ENCODE measurements at places on chromosomes 6 and 20.

DNA sequence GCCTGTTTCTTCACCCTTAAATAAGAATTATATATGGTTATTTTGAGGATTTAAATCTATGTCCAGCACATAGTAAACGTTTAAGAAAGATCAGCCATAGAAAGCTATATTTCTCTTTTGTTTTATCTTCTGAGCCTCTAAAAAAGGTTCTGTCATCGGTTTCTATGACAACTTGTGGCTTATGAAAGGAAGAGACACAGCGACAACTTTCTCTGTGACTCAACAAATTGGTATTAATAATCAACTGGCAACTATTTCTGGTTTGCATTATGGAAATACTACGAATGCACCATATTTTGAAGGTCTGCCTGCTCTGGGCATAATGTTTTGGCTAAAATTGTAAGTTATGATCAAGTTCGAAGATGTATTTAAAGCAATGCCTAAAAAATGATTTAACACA, 751.0 kb downstream of the CD109 start:
- no peak for DNase-seq

DNA sequence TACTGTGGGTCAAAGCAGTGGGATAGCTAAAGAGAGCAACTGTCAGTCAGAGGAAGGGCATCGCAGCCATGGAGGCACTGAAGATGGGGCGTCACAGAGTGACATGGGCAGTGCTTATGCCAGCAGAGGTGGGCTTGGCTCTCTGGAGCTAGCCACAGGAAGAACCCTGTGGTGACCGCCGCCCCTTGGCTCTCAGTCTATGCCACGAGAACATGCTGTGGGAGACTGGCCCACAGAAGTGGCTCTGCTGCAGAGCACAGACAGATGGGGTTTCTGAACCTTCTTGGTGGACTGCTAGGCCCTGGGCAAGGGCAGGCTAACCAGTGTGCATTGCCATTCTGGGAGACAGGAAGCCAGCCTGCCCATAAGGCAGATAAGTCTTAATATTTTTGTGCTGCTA, 290.0 kb upstream of the SUPT3H start:
- no peak for DNase-seq

GRCh38 chr6:47633141-47633540, 65.2 kb upstream of the ADGRF4 start:
- DNase-seq: no peak

DNA sequence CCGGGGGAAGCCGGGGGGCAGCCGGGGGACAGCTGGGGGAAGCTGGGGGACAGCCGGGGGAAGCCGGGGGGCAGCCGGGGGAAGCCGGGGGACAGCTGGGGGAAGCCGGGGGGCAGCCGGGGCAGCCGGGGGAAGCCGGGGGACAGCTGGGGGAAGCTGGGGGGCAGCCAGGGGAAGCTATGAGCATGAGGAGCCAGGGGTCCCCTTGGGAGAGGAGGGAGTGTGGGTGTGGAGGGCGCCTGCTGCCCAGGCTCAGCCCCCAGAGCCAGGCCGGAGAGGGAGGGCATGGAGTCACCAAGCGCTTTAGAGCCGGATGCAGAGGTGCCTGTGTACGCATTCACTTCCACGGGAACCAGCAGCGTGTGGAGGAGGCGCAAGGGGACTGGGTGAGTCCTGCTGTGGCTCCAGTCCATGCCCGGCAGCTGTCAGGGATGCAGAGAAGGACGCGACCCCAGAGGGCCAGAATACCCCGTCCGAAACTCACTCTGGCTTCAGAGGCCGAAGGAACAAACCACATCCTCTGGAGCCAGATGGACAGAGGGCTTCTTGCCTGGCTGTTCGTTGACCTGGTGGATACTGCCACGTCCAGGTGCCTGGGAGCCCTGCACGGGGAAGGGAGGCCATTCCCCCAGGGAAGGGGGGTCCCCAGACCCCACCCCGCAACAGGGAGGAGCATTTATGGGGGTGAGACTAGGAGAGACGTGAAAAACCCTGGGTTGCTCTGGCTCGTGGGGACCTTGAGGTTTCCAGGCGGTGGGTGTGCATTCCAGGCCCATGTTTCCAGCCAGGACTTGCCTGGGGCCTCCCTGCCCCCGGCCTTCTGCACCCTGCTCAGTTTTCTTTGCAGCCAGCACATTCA, 26.5 kb upstream of the DACT2 start:
- DNase-seq: no peak

DNA sequence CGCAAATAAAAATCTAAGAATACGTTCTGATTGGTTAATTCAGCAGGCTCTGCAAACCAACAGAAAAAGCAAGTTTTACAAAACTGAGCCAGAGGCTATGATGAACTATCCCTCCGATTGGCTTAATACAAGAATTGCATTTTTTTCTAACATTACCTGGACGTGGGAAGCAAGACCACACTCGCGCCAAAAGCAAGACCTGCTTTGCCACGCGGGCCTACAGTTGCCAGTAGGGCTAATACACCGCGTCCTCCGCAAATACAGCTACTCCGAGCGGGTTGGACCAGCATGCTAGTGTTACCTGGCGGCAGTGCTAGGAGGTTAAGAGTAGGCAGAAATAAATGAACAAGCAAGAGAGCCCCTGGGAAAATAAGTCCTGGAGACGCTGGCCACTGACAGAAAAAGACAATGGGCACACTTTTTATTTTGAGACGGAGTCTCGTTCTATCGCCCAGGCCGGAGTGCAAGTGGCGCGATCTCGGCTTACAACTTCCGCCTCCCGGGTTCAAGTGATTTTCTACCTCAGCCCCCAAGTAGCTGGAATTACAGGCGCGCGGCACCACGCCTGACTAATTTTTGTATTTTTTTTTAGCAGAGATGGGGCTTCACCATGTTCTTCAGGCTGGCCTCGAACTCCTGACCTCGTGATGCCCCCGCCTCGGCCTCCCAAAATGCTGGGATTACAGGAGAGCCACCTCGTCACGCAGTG, 131.9 kb upstream of the BTN3A2 start:
- DNase-seq: no peak

DNA sequence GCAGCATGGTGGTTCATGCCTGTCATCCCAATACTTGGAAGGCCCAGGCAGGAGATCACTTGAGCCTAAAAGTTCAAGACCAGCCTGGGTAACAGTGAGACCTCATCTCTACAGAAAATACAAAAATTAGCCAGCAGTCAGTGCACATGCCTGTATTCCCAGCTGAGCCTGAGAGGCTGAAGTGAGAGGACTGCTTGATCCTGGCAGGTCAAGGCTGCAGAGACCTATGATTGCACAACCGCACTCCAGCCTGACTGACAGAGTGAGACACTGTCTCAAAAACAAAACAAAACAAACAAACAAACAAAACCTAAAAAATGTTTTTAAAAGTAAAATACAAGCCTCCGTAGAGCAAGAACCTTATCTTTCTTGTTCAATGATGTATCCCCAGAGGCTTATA, 6.0 kb downstream of the CEP85L start:
- no peak for DNase-seq

- no peak for DNase-seq
Observed at GRCh38 chr6:147677647-147678046, 169.2 kb downstream of the SAMD5 start.

DNA sequence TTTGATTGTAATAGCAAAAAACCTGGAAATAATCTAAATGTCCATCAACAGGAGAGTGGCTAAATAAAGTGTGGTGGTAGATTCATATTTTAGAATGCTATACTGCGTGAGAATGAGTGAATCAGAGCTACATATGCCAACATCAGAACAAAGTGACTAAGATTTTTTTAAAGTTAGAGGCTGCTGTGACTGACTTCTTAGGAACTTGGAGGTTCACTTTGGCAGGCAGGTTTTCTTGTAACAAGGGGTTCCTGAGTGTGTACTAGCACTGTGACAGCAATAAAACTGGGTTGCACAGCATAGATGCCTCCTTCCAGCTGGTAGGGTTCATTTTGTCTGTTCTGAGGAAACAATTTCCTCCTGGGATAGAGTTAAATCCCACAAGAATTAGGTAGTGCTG, 75.3 kb upstream of the ENPP5 start:
- no peak for DNase-seq

- DNase-seq: no peak
Observed at GRCh38 chr6:63543982-63544381, 28.3 kb upstream of the LOC128125822 start.

GRCh38 chr6:110554441-110554840, 78.0 kb upstream of the SLC22A16 start:
- no peak for DNase-seq

- DNase-seq: no peak
Observed at GRCh38 chr6:46323312-46323965, 152.7 kb upstream of the ENPP5 start.

DNA sequence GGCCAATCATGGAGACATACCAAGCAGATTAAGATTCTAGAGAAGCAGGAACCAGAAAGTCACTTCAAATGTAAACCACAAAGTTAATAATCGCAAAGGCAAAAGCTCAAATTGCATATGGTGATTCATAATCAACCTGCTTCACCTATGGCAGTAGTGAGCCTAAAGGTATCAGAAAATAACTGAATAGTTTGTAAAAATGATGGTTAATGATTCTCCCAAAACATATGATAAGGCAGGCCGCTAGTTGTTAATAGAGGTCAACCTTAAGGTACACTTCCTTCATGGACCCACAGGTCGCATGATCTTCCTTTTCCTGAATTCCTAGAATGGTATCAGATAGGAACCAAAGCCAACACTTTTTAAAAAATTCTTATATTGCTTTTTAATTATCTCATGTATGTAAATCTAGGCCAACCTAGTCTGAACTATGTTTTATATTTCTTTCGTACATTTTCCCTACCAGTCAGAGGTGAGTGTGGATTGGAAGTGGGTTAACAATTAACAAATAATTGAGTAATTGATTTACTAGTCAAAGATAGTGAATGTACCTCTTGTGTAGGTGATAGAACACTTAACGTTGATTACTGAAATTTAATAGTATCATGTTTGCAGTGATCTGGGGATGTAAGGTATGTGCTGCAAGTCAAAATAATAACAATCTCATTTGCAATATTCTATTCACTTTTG, 16.4 kb downstream of the TAAR2 start:
- DNase-seq: no peak

GRCh38 chr20:32570401-32571190, 14.5 kb downstream of the NOL4L start:
- no peak for DNase-seq

GRCh38 chr6:43742285-43742684, 27.7 kb upstream of the VEGFA start:
- DNase-seq: no peak

- no peak for DNase-seq
Observed at GRCh38 chr6:37690964-37691735, 6.5 kb downstream of the MDGA1 start.

DNA sequence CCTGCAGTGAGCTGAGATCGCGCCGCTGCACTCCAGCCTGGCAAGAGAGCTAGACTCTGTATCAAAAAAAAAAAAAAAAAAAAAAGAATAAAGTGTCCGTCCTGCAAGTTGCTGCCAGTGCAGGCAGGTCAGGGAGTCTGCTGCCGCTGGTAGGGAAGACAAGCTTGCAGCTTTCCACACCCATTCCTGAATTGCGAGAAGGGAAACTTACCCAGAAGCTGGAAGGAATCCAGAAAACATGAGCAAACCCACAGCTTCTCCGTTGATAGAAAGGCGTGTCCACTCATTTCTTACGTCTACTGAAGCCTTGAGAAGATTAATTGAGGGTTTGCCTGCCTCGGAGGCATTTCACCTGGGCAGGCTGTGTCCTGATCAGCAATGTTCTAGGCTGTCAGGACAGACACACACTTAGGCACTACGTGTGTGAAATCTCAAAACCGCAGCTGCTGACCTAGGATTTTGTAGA, 61.6 kb upstream of the DSP start:
- no peak for DNase-seq

DNA sequence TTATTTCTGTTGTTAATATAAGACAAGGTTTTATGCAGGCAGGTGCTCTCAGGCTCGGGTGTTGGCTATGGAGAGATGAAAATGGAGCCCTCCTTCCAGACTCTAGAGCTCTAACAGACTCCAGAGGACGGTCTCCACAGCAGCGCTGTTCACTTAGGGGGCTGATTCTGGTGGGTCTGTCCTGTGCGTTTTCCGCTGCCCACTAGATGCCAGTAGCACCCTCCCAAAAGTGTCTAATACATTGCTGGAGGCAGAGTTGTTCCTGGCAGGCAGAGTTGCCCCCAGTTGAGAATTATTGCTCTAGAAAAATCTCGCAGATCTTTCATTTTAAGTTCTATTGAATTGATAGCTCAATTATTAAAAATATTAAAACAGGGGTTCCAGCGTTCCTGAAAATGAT, 109.9 kb downstream of the MAP3K4 start:
- DNase-seq: no peak

DNA sequence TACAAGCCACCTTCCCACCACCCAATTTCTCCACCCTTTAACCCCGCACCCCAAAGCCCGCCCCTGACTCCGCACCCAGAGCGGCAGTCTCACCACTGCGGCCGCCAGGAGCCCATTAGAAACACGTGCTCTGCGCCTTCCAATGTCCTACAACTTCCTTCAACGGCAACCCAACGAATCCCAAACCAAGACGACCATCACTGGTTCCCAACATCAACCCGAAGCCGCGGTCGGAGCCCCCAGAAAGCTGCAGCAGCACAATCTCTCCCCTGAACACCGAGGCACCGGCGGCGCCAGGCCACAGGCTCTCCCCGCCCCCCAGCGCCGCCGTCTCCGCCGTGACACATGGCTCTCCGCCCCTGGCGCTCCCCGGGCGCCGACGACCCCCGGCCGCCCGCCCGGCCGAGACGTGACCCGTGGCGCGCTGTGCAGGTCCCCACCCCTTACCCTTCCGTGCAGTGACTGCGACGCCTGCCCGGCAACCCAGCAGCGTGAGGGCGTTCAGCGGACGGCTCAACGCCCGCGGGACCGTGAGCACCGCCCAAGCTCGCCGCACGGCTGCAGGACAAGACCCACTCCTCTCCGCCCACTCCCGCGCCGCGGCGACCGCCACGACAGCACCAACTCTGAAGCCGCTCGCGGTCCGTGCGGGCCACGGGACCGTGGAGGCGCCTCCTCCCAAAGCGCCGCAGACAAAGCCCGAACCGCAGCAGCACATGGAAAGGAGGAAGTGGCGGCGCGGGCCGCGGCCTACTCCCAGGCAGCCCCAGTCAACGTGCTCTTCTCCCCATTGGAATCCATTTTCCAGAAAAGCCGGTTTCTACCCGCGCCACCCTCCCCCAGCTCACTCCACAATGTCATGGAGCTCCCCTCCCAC, 551 bp downstream of the SYNCRIP start:
- no peak for DNase-seq

DNA sequence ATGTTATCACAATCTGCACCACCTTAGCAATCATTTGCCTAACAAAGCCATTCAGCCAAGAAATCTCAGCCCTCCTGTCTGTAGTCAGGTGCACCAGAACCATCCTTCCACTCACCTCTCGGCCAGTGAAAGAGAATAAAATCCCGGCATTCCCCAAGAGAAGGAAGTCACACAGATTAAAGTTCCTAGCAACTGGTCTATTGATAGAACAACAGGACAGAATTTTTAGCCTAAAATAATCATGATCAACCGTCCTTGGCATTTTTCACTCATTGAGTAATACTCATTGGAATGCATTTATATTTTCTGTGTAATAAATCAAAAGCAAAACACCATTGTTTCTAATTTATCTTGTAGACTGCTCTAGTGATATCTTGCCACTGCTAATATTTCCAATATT, 85.7 kb upstream of the CDH4 start:
- DNase-seq: no peak

Data from NCI-H1436 treated with DMSO at 0.1 percent for 48 hours (cell line).